ENCODE measurements at places on chromosomes 4 and X.

- DNase-seq, result no peak
Measured at GRCh38 chr4:165560941-165561340, 182.1 kb downstream of the CPE start.

DNA sequence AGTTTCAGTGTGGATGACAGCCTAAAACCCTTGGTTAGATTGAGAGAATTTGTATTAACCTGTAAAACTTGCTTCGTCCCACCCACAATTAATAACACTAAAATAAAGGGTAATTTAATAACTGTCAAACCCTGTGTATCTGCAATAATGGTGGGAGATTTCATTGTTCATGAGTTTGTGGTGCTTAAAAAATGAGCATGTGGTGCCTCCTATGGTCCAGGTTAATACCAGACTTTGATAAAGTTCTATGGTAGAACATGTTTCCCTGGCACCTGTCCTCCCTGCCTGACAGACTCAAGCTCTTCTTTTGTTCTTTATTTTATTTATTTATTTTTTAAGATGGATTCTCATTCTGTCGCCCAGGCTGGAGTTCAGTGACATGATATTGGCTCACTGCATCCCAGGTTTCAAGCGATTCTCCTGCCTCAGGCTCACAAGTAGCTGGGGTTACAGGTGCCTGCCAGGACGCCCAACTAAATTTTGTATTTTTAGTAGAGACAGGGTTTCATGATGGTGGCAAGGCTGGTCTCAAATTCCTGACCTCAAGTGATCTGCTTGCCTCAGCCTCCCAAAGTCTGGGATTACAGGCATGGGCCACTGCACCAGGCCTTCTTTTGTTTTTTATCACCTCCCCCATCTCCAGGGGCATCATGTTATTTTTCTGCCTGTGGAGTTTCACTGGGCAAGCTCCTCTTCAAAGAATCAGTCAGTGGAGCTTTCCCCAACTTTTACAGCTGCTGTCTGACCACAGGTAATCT, 289.2 kb downstream of the NR3C2 start:
- DNase-seq, result no peak

DNA sequence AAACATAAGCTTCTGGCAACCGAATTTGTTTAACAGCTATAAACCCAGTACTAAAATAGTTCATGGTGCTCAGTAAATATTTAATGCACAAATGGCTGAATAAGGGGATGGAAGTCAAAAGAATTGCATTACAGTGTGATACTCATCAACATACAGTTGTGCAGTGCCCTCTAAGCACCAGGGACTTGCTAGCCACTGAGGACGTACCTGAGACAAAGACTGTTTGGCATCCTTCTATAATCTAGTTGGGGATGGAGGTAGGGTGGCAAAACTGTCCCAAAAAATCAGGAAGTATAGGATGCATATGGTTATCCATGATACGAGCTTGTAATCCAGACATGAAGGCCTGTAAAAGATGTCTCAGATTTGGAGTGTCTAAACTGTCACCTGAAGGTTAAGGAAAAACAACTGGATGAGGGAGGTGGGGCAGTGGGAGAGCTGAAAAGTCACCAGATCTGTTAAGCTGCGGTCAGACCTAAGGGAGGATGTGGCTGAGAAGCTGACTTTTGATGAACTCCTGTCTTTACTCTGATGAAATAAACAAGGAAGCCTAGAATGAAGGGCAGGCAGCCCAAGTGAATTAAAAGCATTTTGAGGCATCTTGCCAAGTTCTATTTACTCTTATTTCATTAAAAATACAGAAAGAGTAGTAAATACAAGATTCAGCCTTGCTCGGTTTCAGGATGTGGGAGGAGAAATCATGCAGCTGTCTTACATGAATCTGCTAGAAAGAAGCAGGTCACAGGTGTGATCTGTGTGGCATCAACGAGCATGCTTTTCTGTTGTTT, 12.0 kb upstream of the CD38 start:
- no peak for DNase-seq

GRCh38 chr4:70624226-70624793, 4.2 kb upstream of the ENAM start:
- no peak for DNase-seq

- DNase-seq, result no peak
Measured at GRCh38 chrX:136271300-136271699, 20.1 kb upstream of the MAP7D3 start.

DNA sequence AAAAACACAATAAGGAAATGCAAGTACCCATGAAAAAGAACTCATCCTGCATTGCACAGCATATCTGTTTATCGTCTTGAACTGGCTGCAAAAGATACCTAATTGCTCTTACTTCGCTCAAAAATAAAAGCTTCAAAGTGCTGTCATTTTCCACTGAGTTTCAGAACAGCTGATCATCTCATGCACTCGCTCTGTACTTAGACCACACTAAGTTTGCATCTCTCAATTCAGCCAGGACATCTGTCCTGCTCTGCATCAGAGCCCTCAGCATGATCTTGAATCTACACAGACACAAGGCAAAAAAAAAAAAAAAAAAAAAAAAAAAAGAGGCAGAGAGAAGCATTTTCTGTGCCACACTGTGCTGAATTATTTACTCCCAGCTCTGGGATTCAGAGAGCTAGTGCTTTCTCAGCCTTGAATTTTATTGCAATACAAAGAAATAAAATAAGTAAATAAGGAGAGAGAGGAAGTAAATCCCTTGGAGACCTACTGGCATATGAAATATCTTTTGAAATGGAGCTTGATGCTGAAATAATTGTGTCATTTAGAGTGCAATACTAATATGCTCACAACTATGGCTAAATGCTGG, 81.3 kb downstream of the PPP1R2C start:
- no peak for DNase-seq

- no peak for DNase-seq
Measured at GRCh38 chrX:3532581-3533085, 180.8 kb downstream of the PRKX start.

DNA sequence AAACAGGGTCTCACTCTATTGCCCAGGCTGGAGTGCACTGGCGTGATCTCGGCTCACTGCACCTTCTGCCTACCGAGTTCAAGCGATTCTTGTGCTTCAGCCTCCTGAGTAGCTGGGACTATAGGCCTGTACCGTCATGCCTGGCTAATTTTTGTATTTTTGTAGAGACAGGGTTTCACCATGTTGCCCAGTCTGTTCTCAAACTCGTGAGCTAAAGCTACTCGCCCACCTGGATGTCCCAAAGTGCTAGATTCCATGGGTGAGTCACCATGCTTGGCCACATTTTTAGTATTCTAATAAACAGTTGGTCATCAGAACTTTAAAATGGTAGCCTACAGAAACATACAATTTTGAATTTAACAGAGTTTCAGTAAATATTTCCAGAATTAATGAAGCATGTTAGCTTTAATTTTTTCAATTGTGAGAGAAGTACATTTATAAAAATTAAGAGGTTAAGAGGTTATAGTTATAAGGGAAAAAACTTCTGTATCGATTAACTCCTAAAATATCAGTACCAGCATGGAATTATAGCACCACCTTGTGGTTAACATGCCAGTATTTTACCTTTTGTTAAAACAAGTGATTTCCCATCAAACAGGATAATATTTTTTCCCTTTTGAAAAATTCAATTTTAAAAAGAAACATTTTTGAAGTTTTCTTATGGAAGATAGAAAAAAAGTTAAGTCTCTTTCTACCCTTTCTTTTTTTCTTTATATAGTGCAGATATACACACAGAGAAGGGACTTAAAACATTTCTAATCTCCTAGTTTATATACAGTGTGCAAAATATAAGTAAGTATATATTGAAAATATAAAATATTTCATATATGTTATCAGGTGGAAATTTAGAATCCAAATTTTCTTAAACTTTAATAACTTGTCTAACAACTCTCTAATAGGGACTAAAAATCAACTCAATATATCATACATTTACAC, 35.4 kb downstream of the CEP44 start:
- DNase-seq, result no peak

DNA sequence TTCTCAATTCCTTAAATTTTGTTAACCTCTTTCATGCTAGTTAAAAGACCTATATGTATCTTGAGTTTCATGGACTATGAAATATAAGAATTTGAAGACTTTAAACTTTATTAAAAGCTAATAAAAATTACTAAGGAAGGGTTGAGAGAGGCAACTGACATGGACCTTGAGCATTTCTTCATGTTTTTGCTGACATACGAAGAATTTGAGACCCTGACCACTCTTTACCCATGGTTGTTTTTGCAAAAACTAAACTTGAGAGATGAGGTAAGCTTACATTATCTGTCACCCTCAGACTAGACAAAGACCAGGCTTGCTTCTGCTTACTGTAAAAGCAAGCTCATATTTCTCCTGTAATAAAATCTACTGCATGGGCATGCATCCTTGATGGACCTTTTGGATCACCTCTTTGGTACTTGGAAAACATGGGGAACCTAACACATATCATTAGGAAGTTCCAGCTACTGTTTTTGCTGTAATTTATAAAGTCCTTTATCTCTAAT, 338.2 kb upstream of the PABPC4L start:
- no peak for DNase-seq

DNA sequence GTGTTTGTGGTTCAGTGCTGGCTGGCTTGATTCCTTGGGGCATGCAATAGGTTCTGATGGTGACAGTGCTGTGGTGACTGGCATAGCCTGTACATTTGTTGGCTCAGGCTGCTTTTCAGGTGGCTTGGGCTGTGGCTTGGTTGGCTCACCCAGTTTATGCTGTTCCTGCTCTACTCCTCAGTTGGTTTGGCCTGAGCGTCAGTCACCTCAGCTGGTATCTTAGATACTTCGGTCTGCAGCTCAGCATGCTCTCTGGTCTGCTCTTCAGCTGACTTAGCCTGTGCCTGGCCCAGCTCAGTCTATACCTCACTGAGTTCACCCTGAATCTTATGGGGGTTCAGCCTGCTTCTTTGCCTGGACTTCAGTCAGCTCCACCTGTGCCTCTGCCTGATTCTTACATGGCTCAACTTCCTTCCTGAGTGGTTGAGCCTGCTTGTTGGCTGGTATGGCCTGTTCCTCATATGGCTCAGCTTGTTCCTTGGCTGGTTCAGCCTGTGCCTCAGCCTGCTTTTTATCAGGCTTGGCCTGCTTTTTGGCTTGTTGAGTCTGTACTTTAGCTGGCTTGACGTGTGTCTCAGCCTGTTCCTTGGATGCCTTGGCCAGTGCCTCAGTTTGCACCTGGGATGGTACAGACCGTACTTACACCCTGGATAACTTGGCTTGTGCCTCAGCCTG, 170.6 kb downstream of the MSN start:
- no peak for DNase-seq

DNA sequence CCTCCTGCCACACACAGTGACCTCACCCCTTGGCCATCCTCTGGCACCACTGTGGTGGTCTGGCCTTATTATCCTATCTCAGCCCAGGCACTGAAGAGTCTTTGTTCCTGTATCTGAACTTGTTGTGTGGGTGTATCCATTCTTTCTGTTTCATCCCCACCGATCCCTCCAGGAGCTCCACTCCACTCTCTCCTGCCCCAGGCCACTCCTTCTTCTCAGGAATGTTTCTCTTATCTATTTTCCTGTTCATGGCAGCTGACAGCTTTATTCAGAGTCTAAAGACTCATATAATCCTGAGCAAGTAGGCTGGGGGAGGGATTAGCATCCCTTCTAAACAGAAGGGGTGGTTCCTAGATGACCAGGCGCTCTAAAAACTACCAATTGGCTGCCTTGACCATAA, 150.0 kb downstream of the ANAPC10 start:
- no peak for DNase-seq

GRCh38 chrX:46913667-46914066, 1.4 kb downstream of the JADE3 start:
- DNase-seq, result no peak
